CD4-positive, alpha-beta T cell treated with Interleukin-2 at 100 ng/mL for 4 hours (primary cell): ENCODE measurements at places on chromosomes 2 and 18.

- no peak for DNase-seq
Measured at GRCh38 chr2:17976871-17977746, 98.6 kb downstream of the KCNS3 start.

DNA sequence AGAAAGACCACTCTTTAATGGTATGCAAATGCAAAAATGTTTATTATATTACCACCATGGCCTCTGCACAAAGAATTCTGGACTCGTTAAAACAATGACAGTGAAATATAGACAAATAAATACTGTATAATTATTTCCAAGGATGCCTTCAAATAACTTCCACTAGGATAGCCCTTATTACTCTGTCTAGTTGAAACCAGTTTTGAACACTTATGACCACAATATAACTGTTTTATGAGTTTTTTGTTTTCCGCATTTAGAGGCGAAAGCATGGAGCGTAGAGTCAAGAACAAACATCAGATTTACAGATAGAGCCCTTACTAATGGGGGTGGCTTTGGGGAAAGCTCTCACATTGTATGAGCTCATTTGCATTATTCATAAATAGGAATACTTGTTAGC is 559.5 kb downstream of the CNTNAP5 start:
- DNase-seq = no peak

DNA sequence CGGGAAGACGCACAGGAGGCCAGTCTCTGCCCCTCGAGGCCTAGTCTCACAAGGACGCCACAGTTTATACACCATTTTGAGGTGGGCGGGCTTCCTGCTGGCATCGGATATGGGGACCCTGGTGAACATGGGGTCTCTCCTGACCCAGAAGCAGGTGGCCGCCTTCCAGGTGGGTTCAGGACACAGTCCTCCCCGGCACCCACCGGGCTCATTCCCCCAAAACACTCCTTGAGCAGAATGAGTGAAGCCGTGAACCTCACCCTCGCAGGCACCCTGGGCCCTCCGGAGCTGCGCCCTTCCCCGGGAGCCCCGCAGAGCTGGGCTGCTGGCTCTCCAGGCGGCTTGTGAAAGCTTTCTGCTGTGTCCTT is 6.5 kb downstream of the NFATC1 start:
- DNase-seq = no peak

GRCh38 chr18:37805773-37806404 is 240.3 kb upstream of the CELF4 start:
- no peak for DNase-seq

DNA sequence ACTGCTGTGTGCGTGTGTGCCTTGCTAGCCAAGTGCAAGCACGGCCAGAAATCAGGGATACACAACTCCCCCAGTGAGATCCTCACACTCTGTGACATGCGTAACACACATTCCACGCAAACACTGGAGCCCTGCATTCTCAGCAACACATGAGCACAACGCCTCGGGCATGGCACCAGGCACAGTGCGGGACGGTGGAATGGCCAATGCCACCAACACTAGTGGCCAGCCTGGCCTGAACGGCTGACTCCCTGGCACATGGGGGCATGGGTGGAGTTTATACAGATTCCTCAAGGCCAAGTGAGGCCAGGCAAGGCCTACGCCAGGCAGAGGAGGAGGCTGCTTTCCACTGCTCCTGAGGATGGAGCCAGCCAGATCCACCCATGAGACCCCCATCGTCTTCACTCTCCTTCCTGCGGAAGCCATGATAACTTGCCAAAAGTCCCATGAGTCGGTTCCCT is 56.2 kb downstream of the ANKMY1 start:
- no peak for DNase-seq

DNA sequence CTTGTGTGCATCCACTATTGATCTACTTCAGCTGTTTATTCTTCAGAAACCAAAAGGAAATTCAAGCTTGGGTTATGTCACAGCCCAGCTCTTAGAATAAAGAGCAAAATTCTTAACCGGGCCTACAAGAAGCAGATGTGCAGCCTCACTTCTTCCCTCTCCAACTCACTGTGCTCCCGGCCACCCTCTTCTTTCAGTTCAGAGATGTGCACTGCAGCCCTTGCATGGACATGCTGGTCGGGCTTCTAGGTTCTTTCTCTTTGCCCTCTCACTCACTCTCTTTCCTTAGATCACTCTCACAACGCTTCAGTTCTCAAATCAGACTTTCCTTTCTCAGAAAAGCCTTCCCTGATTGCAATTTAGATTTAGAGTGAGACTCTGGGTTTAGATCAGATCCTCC is 104.1 kb downstream of the CHN1 start:
- DNase-seq = no peak

DNA sequence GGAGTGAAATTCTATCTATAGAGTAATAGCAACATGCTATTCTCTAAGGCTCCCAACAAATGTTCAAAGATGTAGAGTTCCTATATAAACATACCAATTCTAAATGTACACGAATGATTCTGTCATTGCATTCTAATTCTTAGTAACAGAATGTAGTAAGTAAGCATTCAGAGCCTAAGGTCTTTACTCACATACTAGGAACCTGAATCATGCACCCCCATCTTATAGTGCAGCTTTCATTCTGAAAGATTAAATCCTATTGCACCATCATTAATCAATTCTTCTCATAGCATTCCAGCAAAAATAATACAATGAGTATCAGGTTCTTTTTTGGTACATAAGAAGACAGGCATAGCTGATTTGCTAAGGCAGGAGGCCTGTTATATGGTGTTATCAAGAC is 230.0 kb downstream of the NCKAP5 start:
- DNase-seq = no peak

- no peak for DNase-seq
Measured at GRCh38 chr2:4964579-4964978, 727.6 kb upstream of the SOX11 start.

- DNase-seq = no peak
Measured at GRCh38 chr2:144412709-144413108, 107.2 kb downstream of the ZEB2 start.

GRCh38 chr18:57744211-57744694 is 58.9 kb downstream of the ATP8B1 start:
- no peak for DNase-seq

- no peak for DNase-seq
Measured at GRCh38 chr2:234674781-234675201, 177.9 kb upstream of the ARL4C start.

GRCh38 chr2:220466251-220466691 is 838.8 kb downstream of the SLC4A3 start:
- no peak for DNase-seq

GRCh38 chr2:19617257-19617848 is 258.9 kb upstream of the OSR1 start:
- DNase-seq = no peak
